AG08395 (cell line): ENCODE measurements at places on chromosomes 7 and 10.
A peak's percentile ranks its signal among the peaks of the same experiment; 100 is the strongest.

- DNase-seq = no peak
These were observed 43.4 kb downstream of the CLIP2 start for GRCh38 chr7:74332373-74333176.

- no peak for DNase-seq
These were observed 28.2 kb downstream of the MEOX2 start for GRCh38 chr7:15658247-15658646.

DNA sequence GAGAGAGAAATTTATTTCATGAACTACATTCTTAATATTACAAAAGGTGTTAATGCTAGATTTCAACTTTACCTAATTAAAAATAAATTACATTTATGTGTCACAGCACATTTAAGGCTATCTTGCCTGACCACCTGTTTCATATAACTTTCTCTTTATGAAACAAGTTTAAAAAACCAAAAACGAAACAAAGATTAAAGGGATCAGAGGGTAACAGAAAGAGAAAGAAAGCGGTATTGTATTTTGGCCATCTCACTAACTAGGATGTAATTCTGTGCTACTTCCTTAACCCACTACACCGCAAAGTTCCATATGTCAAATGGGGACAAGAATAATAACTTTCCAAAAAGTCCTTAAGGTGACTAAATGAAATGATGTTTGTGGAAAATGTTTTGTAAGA, 6.3 kb upstream of the RHOBTB1 start:
- no peak for DNase-seq

GRCh38 chr10:91684841-91685240, 52.0 kb upstream of the PPP1R3C start:
- DNase-seq = no peak

DNA sequence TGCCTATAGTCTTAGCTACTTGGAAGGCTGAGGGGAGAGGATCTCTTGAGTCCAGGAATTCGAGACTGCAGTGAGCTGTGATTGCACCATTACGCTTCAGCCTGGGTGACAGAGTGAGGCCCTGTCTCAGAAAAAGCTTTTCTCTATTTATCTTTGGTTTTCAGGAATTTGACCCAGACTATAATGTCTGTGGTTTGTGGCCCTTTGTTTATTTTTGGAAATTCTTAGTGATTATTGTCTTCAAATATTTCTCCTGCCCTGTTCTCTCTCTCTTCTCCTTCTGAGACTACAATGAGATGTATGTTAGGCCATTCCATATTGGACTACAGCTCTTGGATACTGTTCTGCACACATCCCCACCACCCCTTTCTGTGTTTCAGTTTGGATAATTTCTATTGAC, 4.7 kb downstream of the MUC12 start:
- DNase-seq = no peak

- no peak for DNase-seq
These were observed 19.3 kb downstream of the UNCX start for GRCh38 chr7:1251796-1252539.

GRCh38 chr7:25319707-25320106, 91.4 kb upstream of the NPVF start:
- DNase-seq = no peak

- DNase-seq = no peak
These were observed 1.0 kb downstream of the POLM start for GRCh38 chr7:44081266-44081748.

DNA sequence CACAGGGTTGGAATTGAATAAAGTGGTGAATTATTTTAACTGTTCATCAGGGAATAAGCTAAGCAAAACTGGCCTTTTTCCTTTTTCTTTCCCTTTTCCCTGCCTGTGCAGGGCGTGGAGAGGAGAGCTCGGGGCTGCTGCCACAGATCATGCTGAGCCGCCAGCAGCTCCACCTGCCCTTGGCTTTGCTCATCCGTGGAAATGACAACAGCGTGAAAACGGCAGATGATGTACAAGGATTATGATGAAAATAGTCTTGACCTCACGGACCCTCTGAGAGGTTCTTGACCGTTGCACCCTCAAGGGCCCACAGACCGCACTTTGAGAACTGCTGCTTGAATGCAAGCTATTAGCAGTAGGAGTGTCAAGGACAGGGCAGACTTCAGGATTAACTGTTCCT, 10.6 kb downstream of the PPP2R2D start:
- DNase-seq = no peak

- peak; percentile 77 for DNase-seq
These were observed 74.4 kb upstream of the RSU1 start for GRCh38 chr10:16891375-16892313.

DNA sequence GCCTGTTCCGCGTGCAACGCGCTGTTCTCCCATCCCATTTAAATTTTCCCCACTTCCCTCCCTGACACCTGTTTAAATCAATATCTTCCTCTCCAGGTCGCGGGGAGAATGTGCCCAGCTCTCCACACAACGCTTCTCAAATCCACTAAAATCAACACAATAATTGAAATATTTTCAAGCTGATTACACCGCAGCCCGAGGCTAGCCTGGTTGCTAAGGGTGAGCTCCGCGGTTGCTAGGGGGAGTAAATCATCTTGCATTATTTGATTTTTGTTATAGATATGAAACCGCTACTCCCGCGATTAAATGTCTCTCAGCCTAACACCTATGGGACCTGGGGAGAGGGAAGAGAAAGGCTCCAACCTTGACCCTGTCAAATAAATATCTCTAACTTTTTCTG, 36.2 kb downstream of the UNCX start:
- DNase-seq = no peak

GRCh38 chr7:34361663-34362250, 296.3 kb upstream of the NPSR1 start:
- DNase-seq = no peak

- DNase-seq = no peak
These were observed 5.8 kb downstream of the KIAA1217 start for GRCh38 chr10:24214762-24215161.

- no peak for DNase-seq
These were observed 353.1 kb downstream of the GPR37 start for GRCh38 chr7:124412531-124412930.
